ENCODE measurements at places on chromosomes 1 and 21.

- DNase-seq: no peak
These were observed 277.6 kb downstream of the PBX1 start for GRCh38 chr1:164836614-164837018.

DNA sequence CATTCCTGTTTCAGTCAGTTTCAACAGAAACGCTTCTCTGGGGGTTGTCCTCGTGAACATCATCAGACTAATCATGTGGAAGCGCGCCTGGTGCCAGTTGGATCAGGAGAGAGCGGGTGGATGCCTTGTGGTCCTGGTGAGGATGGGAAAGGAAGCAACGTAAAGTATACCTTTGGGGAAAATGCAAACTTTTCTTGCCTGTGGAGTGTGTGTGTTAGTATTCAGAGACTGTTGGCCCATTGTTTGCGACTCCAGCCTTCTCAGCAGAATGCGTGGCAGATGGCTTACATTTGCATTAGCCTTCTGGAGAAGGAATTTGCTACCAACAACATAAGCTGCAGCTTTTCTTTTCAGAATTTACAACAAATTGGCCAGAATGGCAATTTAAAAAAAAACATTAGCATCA is 173.9 kb downstream of the RWDD3 start:
- DNase-seq: no peak

DNA sequence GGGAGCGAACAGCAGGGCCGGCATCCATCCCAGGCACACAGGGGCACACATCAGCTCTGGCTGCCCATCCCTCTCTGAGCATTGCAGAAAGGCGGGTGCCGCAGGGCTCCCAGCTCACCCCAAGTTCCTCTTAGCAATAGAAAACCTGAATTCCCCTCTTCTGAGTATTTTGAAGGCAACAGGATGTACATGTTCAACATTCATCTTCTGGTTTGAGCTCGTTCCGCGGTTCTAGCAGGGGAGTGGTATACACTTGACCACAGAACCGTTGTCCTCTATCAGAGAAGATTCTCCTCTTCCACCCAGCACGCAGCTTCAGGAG is 23.6 kb downstream of the ACTA1 start:
- no peak for DNase-seq

DNA sequence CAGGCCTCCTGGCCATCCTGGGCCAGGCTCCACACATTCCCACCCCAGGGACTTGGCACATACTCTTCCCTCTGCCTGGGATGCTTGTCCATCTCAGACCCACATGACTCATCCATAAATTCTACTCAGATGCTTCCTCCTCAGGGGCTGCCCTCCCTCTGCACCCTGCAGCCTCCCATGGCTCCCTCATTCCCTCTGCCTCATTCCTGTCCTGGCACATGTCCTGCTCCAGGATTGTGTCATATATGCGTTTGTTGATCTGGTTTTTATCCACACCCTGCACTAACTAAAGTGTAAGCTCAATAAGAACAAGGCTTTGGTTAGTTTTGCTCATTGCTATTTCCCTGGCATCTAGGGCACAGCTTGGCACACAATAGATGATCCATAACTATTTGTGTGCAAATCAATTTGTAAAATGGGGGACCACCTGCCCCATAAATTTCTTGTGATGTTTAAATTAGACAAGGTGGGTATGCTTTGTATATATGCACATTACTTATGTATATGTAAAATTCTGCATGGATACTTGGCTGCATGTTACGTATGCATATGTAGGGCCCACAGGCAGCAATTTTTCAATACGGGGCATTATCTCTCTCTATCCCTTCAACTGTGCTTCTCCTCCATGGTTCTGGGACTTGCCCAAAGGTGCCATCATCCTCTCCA is 191.4 kb downstream of the PTPRU start:
- no peak for DNase-seq

DNA sequence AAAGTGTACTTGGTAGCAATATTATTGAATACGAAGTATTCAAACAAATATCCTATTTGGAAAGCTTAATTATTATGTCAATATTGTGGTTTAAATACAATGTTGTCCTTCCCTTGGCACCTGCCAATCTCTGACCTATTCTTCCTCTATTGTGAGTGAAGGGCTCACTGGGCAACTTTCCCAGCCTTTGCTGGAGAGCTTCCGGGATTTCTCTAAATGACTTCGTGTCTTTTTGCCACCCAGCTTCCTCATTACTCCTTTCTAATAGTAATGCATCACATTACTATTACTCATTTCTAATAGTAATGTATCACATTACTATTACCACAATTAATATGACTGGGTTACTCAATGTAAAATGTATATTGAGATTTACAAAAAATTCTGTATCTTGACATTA is 880.6 kb downstream of the BRINP3 start:
- DNase-seq: no peak

- peak; percentile 66 for DNase-seq
These were observed 35.8 kb downstream of the SLC2A1 start for GRCh38 chr1:42922687-42923366.

DNA sequence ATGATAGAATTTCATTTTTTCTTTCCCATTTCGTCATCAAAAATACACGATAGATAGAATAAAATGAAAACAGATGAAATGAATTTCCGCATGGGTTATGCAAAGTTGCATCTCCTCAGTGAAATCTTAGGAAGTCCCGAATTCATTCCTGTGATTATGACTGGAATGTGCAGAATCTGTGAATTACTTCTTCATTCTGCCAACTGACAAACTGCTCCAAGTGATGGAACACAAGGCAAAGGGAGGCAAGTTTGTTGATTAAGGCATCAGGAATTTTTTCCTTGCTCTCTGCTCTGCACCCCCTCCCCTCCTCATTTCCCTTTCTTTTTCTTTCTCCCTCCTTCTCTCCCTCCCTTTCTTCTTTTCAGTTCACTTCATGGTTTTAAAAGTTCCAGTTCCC is 37.0 kb upstream of the ADGRL4 start:
- DNase-seq: no peak

- no peak for DNase-seq
These were observed 128.0 kb downstream of the PRRX1 start for GRCh38 chr1:170791941-170792340.

DNA sequence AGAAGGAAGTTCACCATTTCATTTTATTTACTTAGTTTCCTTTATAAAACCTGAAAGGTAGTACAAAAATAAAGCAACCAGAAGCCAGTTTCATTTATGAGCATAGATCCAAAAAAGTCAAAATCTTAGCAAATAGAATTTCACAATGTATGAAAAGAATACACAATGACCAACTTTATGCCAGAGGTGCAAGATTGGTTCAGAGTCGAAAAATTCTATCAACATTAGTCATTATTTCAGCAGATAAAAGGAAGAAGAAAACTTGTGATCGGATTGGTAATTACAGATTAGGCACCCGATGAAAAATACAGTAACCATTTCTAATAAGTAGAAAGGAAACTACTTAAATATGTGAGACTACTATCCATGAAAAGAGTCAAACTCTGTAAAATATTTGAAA is 89.1 kb downstream of the ITSN1 start:
- DNase-seq: no peak

DNA sequence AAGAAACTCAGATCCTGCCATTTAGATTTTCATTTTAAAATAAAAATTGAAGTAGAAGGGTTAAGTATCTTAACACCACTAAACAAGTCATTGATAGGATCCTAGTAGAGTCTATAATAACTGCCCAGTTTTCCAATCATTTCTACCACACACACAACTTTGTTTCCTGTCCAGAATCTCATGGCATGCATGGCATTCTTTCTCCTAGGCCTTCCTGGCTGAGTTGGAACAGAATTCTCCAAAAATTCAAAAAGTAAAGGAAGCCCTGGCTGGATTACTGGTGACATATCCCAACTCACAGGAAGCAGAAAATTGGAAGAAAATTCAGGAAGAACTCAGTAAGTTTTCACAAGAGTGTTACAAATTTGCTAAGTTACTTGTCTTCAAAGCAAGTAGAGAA is 111.4 kb upstream of the BMP8A start:
- DNase-seq: no peak

DNA sequence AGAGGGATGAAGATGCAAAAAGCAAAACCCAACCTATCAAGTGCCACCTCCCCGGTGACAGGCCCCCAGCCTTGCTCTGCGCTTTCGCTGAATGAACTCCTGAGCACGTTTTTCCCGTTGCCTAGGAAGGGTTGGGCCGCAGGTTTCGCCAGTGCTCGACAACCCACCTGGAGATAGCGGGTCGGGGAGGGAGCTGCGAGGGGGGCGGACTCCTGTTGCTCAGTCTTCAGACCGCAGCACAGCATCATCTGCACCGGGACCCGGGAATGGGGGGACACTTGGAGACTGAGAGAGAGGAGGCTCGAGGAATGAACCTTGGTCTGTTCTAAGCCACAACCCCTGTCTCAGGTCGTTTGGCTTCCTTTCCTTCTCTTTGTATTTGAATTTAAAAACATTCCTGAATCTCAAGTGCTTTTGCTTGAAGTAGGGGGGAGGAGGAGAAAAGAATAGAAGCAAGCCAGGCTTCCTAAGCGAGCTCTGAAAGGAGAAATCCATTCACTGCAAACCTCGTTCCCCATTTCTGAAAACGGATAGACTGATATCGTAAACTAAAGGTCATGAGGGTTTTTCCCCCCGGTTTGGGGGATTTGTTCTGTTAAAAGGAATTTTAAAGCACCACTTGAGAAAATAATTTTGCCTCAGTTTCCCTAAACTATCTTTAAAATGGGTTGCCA is 1.2 kb downstream of the AK5 start:
- DNase-seq: no peak

DNA sequence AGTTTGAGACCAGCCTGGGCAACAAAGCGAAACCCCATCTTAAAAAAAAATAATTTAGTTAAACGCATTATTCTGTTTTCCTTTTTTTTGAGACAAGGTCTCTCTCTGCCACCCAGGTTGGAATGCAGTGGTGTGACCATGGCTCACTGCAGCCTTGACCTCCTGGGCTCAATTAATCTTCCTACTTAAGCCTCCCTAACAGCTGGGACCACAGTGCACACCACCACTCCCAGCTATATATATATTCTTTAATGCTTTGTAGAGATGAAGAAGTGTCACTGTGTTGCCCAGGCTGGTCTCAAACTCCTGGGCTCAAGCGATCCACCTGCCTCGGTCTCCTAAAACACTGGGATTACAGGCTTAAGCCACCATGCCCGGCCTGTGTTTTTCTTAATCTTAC is 7.7 kb upstream of the KLF17 start:
- DNase-seq: no peak

- no peak for DNase-seq
These were observed 27.8 kb upstream of the CCSAP start for GRCh38 chr1:229370601-229371021.

GRCh38 chr1:23369335-23370013 is at the start of gene ZNF436:
TSS of gene ZNF436 (minus strand) at chr1:23369836. CDS start at chr1:23368005, 1,831 bp downstream.
- no peak for DNase-seq

GRCh38 chr1:236035681-236036101 is 29.2 kb downstream of the NID1 start:
- DNase-seq: no peak

DNA sequence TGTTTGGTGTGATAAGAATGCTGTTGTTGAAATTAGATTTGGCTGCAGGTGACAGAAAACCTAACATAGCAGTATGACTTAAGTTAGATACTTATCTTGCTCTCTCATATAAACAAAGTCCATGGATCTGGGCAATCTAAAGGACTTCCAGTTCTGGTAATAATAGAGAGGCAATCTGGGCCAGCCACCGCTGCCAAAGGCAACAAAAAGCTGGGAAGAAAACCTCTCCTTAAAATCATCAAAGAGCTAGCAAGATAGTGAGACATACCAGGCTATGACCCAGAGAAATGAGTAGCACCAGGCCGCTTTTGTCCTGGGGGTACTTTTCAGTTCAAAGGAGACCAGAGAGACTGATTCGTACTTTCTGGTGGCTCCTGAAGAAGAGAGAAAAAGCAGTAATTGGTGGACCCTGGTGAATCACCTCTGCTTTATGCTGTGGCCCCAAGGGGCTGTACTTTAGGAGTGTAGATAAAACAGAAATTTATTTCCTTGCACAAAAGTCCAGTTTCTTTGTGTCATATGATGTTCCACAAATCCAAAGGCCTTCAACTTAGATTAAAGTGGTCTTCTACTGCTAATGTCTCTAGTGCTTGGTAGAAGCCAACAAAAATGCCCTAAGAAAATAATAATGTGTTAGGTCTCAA is 125.4 kb downstream of the TBX19 start:
- no peak for DNase-seq

- DNase-seq: no peak
These were observed 12.2 kb downstream of the ZNF697 start for GRCh38 chr1:119635811-119636390.
